Memory B cell (primary cell): ENCODE measurements at places on chromosomes 1 and 21.

DNA sequence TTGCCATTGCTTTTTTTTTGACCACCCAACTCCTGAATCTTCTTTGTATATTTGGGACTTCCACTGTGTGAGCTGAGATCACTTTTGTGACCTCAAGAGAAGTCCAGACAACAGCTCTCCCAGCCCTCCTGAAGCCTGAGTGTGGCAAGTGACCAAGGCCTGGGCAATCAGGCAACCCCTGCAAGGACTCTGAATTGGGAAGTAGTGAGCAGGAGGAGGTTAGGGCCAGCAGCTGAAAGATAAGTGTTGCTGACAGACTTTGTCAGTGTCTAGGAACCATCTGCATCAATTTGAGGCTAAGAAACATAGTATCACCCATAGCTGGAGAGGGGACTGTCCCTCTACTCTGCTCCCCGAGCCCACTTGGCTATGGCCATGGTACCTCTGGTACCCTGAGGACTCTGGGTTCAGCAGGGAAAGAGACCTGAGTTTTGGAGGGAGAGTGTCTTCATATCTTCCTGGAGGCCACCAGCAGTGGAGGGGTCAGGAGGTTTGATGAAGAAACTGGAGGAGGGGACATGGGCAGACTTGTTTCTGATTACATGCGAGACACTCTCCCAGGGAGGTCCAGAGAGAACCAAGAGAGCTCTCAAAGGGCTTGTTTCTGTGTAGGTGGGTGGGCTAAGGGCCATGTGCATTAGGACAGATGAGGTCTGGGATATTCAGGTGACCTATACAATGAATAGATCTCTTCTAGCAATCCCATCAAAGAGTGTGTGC is 147.0 kb upstream of the DNAH14 start:
- DNase-seq = no peak

DNA sequence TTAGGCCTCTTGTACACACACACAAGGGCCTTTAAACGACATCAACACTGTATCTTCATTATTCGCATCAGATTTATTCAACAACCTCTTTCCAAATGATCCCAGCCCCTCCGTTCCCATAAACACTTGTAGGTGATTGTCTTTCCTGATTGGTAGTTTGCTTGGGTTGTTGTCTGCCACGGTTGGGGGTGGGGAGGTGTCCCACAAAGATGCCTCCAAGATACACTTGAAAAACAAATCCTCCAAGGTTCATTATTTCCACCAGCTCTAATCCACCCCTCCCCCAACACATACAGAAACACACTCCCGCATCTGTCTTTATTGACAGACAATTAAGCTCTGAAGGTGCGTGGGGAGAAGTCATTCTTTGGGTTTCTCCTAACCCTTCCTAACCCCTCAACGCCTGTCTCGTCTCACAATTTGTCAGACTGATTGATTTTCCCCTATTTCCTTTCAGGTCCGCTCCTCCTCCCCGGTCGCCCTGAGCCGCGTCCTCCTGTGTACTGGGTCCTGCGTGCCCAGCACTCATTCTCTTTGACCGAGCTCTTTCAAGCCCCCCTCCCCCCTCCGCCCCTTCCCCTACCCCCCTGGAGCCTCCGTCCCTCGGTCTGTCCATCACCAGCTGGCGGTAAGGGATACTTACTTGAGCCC is 1.4 kb downstream of the WDR26 start:
- DNase-seq = no peak

GRCh38 chr1:205229916-205230700 is 2.4 kb downstream of the TMCC2 start:
- DNase-seq = no peak

- no peak for DNase-seq
Observed at GRCh38 chr1:6134206-6134605, 45.9 kb downstream of the CHD5 start.

- no peak for DNase-seq
Observed at GRCh38 chr1:28865997-28866650, 48.2 kb upstream of the EPB41 start.

GRCh38 chr1:5311147-5311546 is 656.7 kb downstream of the AJAP1 start:
- no peak for DNase-seq

DNA sequence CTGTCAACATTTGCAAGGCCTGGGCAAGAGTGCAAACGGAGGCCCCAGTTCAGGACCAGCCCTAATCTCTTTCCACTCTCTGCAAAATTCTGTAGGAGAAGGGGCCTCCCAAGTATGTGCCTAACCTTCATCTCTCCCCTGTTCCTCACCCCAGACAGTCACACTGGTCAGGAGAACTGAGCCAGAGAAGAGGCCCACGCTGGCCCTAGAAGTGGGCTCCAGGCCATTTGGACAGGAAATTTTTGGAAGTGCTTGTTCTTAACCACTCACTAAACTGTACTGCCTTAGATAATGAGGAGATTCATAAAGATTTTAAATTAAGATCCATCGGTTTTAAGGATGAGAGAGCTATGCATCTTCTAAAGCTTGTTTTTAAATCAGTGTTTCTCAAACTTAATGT is 129.7 kb upstream of the ADGRL2 start:
- DNase-seq = no peak

- DNase-seq = no peak
Observed at GRCh38 chr1:3556336-3556735, 55.0 kb downstream of the MEGF6 start.

DNA sequence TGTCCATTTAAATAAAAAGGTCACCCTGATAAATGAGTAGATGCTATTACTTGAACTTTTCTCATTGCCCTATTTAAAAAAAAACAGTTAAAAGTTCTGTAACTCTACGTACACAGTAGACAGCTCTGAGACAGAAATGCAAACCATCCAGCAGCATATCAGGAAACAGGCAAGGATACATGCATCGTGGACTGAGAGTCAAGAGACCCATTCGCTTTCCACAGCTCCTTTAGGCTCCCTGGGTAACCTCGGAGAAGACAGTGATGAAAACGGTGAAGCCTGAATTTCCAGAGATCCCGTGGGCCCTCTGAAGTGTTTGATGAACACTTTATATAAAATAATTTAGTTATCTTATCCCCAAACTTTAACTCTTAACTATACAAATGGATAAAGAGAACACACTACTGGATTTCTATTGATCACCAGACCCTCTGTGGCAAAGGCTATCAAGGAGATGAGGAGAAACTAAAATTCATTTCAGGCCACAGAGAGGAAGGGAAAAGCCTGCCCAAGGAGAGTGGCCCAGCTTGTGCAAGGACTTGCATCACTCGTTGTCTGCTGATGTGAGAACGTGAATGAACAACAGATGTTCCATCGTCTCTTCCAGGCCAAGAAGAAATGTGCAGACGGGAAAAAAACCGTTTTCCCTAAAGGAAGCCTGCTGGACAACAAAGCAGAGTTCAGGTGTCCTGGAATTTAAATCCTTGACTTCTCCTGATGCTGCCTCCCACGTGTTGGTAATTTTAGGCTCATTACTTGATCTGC is 131.0 kb downstream of the TGFBR3 start:
- DNase-seq = no peak

DNA sequence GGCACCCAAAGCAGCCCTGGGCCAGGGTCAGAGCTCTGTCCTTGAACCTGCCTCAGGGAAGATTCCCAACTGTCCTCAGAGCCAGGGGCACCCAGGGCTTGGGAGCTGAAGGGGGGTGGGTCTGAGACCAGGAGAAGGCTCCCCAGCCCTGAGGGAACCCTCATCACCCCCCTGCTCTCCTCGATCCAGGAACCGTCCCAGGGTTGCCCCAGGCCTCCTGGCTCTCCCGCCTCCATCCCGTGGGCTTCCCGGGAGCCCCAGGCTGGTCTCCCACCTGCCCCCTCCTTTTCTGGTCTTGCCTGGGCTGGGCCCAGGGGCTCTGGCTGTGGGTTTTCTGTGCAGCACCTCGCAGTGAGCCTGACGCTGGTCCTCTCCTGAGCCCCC is 6.7 kb upstream of the SAMD11 start:
- DNase-seq = no peak

DNA sequence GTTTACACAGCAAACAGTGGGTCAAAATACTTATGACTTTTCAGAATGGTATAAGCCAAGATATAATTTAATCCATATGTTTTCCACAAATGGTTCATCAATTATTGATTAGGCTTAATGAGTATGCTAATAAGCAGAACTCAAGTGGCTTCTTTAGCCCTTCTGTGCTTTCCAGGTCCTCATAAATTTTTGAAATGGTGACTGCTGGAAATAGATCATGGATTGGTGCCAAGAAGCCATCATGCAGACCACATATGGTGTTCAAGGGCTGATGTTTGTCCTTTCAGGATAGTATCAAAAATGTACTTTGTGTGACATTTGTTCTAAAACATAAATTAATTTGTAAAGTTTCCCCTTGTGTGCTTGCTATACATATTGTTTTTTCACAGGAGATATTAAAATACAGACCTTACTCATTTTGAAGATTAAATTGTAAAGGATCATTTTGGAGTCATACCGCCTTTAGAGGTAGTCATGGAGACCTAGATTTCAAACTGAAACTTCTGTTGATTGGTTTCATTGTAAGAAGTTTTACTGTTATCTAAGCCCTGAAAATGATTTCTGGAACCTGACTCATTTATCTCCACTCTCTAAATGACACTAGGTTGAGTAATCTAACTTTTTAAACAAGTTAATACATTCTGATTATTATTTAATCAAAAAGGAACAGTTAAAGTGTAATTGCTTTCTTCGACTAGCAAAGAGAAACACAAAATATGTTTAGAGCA is 507.9 kb downstream of the PLA2G4A start:
- no peak for DNase-seq

DNA sequence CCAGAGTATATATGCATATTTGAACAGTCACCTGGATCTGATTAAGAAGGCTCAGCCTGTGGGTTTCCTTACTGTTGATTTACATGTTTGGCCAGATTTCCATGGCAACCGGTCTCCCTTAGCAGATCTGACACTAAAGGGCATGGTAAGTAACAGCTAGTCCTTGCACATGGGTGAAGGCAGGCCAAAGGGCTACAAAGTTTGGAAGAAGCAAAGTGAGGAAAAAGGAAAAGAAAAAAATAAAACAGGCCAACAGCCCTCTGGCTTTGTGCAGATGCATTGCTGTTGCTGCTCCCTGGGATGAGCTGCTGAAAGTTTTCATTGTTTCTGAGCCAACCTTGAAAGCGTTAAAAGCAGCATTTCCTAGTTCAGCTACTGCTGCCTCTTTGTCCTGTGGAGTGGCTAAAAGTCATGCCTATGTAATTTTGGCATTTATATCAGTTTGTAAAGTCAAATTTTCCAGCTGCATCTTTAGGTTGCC is 176.5 kb upstream of the HOOK1 start:
- no peak for DNase-seq

DNA sequence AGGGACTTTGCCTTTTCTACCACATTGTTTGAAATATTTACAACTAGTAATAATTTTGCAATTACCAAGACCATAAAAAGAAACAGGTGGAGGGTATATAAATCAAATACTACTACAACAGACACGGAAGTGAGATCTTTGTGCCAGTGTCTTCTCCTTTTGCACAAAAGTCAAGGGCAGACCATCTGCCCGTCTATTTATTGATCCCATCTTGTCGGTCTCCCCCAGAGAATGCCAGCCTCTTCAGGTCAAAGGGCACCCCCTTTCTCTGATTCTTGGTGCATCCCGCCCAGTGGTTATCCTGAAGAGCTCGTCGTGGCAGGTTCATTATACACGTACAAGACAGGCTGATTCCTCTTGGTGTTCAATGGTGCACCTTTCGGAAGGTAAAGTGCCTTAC is 4.8 kb upstream of the PDE9A start:
- no peak for DNase-seq

DNA sequence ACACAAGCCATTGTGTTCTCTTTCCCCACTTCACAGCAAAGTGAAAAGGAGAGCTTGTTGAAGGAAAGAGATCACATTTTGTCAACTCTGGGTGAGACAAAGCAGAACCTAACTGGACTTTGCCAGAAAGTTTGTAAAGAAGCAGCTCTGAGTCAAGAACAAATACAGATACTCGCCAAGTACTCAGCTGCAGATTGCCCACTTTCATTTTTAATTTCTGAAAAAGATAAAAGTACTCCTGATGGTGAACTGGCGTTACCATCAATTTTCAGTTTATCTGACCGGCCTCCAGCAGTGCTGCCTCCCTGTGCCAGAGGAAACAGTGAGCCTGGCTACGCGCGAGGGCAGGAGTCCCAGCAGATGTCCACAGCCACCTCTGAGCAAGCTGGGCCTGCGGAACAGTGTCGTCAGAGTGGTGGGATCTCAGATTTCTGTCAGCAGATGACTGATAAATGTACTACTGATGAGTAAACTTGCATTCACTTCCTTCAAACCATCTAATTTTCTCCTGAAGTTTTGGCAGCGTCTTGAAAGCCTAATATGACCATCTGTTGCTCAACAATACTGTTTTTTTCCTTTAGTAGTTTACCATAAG is 43.7 kb downstream of the BACH1 start:
- DNase-seq = no peak

- no peak for DNase-seq
Observed at GRCh38 chr1:183986941-183987340, 50.6 kb downstream of the COLGALT2 start.

GRCh38 chr1:95582191-95582590 is 348.2 kb downstream of the RWDD3 start:
- DNase-seq = no peak

DNA sequence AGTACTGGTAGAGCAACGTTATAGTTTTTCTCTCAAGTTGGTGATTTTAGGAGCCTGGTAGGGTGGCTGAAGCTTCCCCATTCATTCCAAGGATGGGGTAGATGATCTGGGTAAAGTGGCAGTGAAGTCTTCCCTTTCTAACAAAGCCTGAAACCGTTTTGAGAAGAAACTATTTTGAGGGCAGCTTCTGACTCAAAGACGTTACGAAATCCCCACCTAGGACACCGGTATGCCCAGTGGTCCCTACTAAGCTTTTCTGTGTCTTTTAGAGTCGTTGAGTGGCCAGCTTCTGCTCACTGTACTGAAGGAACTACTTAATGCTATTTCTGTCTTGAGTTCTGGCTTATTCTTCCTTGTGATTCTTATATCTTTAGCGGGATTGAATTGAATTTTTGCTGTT is 1.4 kb downstream of the WDTC1 start:
- no peak for DNase-seq

- DNase-seq = no peak
Observed at GRCh38 chr1:211566431-211567025, 12.4 kb downstream of the SLC30A1 start.
